Muscle of leg (tissue), 16 donors: ENCODE measurements at places on chromosomes 3 and 15.

DNA sequence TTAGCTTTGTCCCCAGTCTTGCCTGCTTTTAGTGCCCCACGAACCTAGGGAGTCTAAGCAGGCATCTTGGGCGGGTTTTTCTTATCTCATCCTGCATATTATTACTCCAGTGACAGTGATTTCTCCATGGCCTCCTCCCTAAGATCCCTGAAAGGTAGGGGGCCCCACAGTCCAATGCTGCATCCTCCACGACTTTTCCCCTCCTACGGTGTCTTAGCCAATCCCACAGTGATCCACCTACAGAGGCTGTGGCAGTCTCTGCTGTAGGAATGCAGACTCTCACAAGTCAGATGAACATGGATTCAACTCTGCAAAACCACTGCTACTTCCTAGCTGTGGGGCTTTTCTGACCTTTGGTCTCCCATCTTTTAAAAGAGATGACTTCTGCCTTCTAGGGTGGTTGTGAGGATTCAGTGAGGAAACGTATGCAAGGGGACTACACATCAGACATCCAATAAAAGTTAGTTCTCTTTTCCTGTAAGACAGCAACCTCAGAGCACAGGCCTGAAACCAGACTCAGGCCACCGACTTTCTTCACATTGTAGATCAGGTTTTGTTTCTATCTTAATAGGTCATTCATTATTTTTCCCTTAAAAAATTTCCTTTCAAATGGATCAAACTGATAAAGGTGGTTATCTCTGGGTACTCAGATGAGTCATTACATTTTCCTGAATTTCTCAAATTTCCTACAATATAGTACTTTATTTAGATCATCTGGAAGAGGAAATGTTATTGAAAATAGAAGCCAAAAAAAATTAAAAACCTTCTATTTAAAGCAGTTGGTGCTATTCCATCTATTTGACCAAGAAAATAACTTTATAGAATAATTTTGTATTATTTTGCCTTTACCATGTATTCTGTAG is 23.2 kb downstream of the ILDR1 start:
- peak; percentile 30 for DNase-seq

- peak; percentile 80 for DNase-seq
Measured at GRCh38 chr15:83108266-83109219, 1.1 kb downstream of the TM6SF1 start.

DNA sequence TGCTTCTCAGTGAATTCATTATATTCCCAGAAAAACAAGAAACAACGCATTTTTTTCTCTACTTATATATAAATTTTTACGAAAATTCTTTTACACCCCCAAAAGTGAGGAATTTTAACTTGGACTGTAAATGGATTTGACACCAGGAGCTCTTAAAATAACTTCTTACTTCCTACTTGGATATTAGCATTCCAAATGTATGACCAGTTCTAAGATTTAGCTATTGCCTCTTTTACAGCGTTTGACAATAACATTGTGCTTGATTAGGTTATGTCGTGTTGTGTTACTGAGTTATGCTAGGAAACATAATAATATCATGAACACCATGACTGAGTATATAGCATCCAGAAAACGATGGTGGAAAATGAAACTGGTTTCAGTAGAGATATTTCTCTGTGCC is 177.0 kb downstream of the CNTN6 start:
- DNase-seq = no peak

GRCh38 chr3:123467046-123467445 is 18.2 kb upstream of the ADCY5 start:
- no peak for DNase-seq

GRCh38 chr3:46946416-46946815 is 30.1 kb downstream of the CCDC12 start:
- DNase-seq = no peak

DNA sequence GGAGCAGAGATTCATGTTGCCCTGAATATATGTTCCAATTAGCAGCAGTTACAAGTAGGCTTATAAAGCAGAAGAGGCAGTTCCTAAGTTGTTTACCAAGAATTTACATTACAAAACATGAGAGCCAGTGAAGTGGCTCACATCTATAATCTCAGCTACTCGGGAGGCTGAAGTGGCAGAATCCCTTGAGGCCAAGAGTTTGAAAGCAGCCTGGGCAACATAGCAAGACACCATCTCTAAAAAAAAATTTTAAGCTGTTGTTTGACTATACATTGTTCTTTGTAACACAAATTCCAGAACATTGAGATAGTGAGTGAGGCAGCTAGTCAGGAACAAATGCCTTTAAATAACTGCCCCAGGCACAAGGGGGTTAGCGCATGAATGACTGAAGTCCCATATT is 10.3 kb upstream of the ZMAT3 start:
- no peak for DNase-seq

DNA sequence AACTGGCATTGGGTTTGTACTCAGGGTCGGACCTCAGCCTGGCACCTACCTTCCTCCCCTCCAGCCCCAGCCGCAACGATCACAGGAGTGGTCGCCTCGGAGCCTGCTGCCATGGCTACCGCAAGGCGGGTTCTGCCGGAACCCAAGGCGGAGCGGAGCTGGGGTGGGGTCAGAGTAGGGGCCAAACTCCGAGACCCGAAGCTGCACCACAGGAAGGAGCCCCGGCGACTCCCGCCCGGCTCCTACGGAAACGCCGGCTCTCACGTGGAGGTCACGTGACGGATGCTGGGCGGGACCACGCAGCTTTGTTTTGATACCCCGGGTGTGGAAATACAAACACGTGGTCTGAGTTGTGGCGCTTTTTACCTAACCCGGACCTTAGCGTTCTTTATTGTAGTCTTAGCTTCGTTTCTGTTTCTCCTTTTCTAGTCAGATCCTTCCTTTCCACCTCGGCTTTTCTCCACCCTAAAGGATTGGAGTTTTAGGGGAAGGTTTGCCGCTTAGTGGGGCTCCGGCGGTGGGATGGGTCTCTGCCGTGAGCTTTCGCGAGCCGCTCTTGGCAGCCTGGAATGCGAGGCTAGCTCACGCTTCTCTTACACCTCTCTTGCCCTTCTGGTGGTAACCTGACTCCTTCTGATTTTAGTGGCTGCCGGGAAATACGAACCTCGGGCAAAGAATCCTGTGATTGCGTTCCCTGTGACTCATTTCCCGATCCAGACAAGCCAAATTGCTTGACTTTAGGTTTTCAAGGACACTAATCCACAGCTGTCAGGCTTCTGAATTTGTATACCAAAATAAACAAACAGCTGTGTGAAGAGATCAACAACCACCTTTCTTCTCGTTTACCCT is at the start of gene HSPBAP1:
HSPBAP1 (minus strand) TSS at position 264 of the 849 bp plus-strand sequence; CDS start at position 113, 151 bp downstream.
- DNase-seq = peak; percentile 96

DNA sequence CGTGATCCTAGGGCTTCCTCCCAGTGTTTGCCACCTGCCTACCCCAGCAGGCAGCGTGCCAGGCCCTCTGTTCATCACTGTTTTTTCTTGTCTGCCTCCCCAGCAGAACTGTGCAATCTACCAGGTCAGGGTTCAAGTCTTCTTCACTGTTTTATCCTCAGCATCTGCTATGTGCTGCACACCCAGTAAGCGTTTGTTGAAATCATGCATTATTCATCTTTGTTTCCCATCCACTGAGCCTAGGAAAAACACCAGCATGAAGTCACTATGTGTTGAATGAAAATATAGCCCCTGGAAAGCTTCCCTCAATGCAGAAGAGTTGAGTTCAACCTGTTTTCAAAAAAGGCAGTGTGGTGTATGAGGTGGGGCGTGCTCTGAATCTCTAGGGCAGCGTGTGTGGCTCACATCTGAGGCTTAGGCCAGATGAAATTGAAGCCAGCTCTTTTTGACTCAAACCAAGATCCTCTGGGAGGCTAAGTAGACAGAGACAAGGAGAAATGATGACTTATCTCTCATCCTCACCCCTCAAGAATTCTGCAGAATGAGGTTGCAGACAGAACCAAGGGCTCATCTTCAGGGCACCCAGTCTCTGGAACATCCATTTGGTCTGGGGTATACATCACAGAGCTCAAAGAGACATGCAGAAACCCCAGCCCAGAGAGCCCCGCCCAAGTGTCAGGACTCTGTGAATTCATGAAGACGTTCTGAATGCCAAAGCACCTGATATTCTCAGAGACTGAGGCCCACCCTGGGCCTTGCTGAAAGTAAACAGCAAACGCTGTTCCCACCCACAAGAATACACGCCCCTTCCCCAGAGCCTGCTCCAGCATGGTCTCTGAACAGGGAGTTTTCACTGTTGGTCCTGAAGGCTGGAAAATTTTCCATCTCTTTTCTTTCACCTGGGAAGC is 5.7 kb upstream of the CAV3 start:
- DNase-seq = no peak

DNA sequence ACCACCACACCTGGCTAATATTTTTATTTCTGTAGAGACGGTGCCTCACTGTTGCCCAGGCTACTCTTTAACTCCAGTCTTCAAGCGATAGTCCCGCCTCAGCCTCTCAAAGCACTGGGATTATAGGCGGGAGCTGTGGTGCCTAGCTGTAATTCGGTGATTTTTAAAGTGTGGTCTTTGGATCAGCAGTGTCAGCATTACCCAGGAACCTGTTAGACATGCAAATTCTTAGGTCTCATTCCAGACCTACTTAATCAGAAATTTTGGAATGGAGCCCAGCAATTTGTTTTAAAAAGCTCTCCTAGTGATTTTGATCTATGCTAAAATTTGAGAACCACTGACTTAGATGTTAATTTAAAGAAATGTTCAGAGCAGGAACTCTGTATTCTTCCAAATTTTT is 51.9 kb downstream of the GOLM2 start:
- DNase-seq = peak; percentile 1

GRCh38 chr3:108388136-108389132 is 92.1 kb downstream of the HHLA2 start:
- DNase-seq = no peak

DNA sequence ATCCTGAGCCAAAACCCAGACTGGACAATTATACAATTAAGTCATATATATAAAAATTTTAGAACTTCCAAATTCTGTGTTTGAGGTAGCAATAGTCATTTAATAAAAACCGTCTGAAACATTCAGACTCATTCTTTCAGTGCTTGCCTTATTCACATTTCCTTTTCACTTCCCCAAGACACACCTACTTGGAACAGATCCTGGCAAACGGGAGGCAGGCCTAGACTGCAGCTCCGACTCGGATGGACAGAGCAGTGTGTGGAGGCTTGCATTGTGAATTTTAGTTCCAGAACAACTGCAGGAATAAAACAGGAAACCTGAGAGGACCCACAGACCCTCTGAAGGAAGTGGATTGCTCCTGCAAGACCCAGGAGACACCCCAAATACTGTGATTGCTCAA is 341.4 kb downstream of the CNTN3 start:
- peak; percentile 94 for DNase-seq

DNA sequence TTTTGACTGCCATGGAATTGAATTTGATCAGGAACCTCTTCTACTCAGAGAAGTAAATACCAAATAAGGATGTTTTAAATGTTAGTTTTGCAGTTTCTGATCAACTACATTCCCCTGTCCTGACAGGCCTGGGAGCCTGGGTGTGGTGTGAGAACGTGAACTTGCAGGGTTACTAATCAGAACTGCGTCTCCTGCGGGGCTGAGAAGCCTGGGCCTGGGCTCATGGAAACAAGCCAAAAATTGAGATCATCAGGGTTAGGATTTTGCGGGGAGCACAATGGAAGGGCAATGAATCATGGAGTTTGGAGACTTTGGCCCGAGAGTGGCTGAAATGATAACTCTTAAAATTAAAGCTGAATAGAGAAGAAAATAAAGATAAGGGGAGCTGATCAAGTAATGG is 47.8 kb upstream of the C3orf70 start:
- no peak for DNase-seq

GRCh38 chr3:184827572-184827971 is 15.6 kb downstream of the VPS8 start:
- DNase-seq = no peak
